CD4-positive, alpha-beta T cell treated with Interferon gamma for 1 hour (primary cell): ENCODE measurements at places on chromosomes 11 and 22.

GRCh38 chr11:65611028-65611757, 2.8 kb downstream of the MAP3K11 start:
- DNase-seq, result peak; percentile 56

DNA sequence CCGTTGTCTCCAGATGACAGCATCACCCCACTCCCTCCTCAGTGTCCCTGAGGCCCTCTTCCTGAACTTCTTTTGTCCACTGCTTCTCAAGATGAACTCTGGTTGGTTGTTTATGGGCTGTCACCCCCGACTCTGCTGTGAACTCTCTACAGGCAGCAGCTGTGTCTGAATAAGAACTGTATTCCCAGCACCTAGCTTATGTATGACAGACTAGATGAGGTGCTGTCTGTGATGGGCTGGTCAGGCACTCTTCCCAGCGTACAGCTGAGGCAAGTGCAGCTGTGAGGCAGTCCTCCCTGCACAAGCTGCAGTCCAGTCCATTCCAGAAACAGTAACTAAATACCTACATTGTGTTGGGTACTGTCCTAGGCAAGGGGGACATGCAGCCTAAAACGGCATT, 111.4 kb upstream of the PITPNB start:
- DNase-seq, result no peak

GRCh38 chr11:86511086-86511551, 136.4 kb downstream of the CCDC81 start:
- no peak for DNase-seq

DNA sequence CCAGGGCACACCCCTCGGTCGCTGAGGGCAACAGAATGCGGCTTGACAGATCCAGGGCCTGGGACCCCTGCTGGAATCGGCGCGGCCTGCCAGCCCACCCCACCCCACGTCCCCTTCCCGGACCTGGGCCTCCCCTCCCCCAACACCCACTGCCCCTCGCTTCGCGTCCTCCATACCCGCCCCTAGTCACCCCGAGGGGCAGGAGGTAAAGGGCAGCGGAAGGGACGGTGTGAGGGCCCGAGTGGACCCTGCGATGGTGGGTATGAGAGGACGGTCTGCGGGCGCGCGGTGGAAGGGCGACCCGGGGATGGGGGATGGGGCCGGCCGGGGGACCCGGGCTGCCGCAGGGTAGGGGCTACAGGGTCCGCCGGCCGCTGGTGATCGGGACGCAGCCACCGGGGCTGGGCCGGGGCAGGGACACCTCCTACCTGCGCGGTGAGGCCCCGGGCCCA, 311 bp downstream of the APBB1 start:
- DNase-seq, result no peak

DNA sequence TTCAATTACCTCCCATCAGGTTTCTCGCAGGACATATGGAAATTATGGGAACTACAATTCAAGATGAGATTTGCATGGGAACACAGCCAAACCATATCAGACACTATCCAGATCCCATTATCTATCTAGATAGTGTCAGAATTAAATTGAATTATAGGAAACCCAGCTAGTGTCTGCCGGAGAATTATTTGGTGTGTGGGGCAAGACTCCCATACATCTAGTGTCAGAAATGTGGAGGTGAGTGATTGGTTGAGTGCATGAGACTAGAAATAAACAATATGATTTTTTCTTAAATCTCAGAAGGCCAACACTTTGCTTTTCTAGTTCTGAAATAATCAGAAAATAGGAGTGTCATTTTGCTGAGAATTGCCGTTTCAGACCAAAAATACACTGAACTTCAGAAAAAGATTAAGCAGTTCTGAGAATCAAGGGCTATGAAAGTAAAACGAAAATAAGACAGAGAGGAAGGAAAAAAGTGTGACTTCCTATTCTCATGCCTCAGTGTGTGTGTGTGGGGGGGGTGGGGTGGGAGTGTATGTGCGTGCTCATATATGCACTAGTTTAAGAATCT, 21.3 kb downstream of the CASP12 start:
- DNase-seq, result peak; percentile 3

GRCh38 chr11:124745270-124745834, 5.6 kb downstream of the NRGN start:
- DNase-seq, result no peak

DNA sequence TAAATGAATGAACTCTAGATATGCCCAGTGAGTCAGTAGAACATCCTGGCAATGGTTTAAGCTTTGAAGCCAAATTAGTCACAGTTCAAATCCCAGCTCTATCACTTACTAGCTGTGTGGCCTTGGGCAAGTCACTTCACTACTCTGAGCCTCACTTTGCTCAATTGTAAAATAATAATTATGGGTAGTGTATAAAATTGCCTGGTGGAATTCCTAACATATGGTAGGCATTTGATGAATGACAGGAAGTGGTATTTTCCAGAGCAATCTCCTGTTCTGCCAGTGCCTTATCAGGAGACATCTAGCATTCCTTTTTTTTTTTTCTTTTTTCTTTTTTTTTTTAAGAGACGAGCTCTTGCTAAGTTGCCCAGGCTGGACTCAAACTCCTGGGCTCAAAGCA, 13.0 kb downstream of the SCN4B start:
- DNase-seq, result no peak

DNA sequence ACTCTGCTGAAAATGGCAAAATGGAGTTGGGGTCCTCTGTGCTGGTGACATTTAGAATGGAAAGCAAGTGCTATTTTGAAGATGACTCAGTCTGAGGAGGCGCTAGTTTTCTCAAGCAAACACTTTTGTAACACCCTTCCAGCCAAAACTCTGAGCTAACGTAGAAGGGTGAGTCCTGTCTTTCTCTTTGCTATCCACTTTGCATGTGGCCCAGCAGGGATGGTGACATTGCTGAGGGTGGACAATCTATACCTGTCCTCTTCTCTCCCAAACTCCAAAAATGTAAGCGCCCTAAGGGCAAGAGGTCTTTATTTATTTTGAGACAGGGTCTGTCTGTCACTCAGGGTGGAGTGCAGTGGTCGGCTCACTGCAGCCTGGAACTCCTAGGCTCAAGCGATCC, 3.6 kb upstream of the KAT5 start:
- no peak for DNase-seq

- peak; percentile 65 for DNase-seq
Measured at GRCh38 chr11:118911880-118912741, 13.6 kb downstream of the BCL9L start.

DNA sequence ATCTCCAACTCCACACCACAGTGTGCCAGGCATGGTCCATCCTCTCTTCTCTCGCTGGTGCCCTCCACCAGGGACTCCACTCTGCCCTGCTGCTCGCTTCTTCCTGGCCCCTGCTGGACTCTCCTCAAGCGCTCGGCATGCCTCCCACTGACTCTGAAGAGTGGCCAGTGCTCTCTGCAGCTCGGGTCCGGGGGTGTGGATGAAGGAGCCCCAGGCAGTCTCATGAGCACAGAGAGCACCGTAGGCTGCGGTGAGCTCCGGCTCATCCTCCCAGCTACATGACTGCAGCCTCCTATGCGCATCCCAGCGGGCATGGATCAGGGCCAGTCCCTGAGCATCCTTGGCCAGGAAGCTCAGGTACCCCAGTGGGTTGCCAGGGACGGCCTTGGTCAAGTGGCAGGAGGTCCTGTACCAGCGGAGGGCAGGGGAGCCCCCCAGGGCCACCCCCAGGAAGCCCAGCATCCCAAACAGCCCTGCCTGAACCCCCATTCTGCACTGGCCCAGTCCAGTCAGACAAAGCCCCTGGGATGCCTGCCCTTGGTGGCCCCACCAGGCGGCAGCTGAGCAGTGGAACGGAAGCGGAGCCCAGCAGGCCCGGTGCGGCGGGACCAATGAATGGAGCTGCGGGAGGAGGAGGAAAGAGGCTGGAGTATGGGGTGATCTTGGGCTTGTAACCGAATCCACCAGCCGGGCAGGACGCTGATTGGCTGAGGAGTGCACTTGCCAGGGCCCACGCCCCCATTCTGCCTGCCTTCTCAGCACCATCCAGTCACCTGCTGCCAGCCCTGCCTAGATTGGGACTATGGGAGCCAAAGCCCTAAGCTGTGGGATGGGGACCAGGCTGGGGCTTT, at the start of gene PLA2G3:
PLA2G3 (minus strand) TSS at position 643 of the 851 bp plus-strand sequence; CDS start at position 489, 154 bp downstream.
- DNase-seq, result no peak

GRCh38 chr22:49317369-49317768, 510.3 kb downstream of the BRD1 start:
- no peak for DNase-seq

DNA sequence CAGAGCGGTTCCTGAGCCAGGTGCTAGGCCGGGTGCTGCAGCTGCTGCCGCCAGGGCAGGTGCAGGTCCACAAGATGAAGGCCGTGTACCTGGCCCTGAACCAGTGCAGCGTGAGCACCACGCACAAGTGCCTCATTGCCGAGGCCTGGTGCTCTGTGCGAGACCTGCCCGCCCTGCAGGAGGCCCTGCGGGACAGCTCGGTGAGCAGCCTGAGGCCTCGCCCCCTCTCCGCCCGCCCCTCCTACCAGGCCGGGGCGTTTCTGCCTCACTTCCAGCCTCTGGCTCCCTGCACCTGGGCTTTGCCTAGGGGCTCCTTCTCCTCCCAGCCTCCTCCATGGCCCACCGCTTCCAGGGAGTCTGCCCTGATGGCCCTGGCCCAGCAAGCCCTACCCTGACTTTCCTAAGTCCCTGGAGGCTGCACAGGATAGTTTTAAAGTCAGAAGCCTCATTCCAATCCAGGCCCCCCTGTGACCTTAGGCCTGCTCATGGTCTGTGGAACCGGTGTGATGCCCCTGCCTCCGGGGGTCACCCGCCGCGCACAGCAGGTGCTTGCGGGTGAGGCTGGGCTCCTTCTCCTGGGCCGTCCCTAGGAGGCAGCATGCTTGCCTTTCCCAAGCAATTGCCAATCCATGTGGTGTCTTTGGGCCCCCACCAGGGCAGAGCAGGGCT, 5.5 kb downstream of the TCIRG1 start:
- no peak for DNase-seq

GRCh38 chr11:95531116-95531515, 258.5 kb downstream of the FAM76B start:
- DNase-seq, result no peak

- no peak for DNase-seq
Measured at GRCh38 chr11:352456-353031, 16.8 kb upstream of the B4GALNT4 start.

DNA sequence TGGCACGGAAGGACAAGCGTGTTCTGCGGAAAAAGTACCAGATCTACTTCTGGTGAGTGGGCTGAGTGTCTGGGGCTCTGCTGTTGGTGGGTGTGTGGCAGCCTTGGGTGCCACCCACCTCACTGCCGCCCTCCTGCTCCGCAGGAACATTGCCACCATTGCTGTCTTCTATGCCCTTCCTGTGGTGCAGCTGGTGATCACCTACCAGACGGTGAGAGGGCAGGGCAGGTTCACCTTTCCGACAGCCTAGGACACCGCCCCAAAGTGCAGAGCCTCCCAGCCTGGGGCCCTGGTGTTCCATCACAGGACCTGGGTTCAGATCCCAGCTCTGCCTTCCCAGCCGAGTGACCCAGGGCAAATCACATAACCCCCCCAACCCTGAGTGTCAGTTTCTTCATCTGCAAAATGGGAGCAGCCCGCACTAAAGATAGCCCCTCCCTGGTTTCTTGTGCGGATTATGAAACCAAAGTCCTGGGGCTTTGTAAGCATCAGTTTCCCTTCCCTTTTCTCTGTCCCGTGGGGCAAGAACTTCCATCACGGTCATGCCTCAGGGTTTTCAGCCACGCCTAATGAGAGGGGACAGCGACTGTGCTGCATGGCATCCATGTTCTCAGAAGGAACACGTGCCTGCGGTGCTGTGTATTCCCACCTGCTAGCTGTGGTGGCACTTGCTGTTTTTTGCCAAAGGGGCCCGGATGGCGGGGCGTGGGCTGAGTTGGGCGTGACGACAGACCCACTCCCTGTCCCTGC, 9.8 kb upstream of the TAGLN start:
- peak; percentile 78 for DNase-seq

DNA sequence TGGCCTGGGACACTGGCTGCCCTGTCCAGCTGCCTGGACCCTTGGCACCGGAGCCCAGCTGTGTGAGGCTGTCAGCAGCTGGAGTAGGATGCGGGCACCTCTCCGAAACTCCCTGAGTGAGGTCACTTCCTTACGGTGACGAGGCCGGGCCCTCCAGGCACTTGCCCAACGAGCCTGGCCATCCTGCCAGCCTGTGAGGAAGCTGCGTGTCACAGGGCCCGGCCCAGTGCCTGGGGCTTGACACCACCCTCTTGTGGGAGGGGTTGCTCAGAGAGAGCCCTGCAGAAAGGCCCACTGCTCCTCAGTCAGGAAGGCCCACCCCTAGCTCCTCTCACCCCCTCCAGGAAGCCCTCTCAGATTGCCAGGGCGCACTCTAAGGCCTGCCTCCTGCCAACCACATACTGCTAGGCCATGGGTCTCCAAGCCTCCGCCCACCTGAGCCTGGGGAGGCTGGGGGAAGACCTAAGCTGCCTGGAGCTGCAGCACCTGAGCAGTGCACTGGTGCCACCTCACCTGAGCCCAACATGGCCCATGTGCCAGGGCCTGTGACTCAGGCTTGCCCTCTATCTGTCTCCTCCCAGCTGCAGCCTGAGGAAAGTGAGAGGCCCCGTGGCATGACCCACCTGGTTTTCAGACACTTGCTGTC, 4.3 kb upstream of the PHLDA2 start:
- DNase-seq, result peak; percentile 84

DNA sequence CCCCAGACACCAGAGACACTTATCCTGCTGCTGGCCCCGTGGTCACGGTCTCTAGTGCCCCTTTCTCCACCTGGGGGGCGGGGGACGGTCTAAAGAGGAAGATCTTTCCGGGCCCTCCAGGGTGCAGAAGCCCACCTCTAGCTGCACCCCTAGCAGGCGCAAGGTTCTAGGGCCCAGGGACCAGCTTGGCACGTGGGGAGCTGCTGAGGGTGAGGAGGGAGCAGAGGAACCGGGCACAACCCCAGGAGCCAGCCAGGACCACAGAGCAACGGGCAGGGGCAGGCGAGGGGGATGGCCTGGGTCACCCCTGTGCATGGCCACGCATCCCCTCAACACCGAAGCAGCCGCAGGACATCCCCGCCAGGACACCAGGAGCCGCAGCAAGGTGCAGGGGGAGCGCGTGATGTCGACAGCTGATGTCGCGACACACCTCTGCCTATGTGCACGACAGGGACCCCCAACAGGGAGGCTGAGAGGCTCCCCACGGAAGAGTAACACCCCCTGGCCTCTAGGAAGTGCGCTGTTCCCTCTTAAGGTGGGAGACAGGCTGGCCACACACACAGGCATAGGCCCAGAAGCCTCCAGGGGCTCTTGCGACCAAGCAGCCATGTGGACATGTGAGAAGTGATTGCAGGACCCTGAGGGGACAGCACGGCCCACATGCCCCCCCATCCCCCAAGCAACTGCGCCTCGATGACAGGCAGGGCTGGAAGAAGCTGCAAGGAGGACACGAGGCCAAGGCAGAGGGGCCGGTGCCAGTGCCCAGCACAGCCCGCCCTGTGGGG, 5.1 kb downstream of the LRFN4 start:
- no peak for DNase-seq

GRCh38 chr11:126830216-126830806, 170.3 kb downstream of the KIRREL3 start:
- DNase-seq, result no peak

DNA sequence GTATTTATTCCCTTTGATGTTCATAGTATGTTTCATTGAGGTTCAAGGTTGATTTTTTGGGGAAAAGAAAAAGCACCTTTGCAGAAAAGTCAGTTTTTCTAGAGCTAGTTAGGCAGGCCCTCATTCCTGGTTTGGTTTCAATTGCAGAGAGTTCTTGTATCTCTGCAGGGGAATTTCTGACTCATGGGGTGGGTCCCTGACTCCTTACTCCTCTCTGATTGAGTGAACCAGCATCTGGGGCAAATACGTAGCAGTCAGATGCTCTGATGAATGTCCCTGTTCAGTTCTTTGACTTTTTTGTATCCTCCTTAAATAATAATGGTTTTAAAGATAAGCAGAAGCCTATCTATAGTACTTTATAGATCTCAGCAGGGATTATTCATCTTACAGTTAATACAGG, 7.7 kb upstream of the NCR3LG1 start:
- no peak for DNase-seq

- DNase-seq, result no peak
Measured at GRCh38 chr11:119860561-119861094, 131.6 kb upstream of the NECTIN1 start.
